Stimulated activated CD8-positive, alpha-beta memory T cell treated with anti-CD3 and anti-CD28 coated beads, Interleukin-7, amount 100 ng/mL, for 1 hour (primary cell): ENCODE measurements at places on chromosomes 1 and 21.

DNA sequence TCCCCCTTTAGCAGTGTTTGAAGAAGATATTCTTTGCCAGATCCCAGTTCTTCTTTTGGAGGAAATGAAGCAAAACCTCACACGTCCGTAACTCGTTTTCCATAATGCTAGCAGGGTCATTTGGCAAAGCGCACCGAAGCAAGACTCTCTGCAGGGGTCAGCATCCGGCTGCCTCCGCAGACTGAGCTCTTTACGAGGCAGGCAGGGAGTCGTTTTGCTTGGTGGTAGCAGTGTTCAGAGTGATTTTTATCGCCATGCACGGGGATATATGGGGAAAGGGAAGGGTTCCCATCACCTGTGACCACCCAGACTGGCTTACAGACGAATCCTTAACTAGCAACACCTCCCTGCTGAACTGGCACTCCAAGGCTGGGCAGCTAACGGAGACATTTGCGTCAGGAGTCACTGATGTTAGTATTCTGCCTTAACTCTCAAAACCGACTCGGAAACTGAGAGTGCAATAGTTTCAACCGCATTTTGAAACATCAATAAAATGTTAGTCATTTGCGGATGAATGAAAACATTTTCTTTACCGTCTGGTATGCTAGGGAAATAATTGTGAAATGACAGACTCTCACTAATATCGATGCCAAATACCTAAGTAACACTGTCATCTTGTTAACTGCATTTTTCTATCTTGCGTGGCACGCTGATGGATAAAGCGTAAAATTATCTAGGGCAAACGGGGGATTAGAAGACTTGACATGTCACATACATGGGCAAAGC lies 2.2 kb upstream of the NEGR1 start:
- no peak for DNase-seq

DNA sequence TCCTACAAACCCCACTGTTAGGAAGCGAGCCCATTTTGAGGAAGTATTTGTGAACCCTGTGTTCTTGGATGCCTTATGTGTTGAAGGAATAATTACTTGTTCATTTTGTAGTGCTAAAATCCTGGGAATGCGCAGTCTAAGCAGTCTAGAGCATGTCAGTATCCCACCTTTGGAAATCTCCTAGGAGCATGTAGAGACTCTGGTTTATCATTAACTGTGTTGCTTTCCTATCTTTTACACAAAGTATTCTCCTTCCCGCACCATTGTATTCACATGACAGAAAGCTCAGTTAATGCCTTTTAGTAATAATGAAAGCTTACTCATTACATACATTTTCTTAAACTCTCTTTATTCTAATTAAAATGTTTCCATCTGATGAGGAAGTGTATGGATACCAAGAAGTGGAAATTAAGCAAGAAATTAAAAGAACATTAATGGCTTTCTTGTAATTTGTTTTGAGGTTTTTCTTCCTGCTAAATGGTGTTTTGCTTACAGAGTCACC lies 99.4 kb downstream of the CAMTA1 start:
- DNase-seq = no peak

- DNase-seq = no peak
These were observed 26.6 kb upstream of the RPF1 start for GRCh38 chr1:84452436-84452835.

DNA sequence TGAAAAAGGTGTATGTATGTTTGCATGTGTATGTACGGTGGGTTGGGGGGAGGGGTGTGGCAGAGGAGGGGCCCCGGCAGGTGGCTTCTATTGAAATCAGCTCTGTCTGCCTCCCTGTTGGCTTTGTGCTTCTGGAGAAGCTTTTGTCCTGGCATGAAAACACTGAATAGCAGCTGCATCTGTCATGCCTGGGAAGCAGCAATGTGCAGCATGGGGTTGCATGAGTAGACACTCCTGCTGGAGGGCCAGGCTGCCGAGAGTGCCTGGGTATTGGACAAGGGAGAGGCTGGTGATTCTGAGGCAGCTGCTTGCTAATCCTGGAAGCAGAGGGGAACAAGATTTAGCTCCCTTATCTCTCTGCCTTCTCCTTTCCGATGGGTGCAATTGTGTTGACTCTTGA lies 20.5 kb downstream of the MAPKAPK2 start:
- no peak for DNase-seq

DNA sequence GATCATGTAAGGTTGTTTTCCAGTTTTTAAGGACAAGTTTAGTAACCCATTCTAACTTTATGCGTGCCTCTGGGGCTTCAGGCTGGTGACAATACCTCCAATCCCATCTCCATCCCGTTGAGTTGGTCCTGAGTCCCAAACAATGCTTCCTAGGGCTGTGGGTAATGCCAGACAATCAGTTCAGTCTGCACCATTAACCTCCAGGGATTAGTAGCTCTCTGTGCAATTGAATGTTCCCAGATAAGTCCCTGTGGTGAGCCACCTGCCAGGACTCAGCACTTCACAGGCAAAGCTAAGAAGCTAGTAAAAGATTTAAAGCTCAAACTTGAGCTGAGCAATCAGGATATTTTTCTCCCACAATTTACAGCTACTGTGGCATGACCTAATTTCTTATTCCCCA lies 462.2 kb upstream of the PTBP2 start:
- DNase-seq = no peak

GRCh38 chr1:211332036-211332616 lies 5.5 kb downstream of the TRAF5 start:
- DNase-seq = no peak
